ENCODE measurements at places on chromosomes 6 and 20. TPM values are rescaled to one million over a fixed set of nuclear protein-coding genes. Genes with fewer than 3 reads are reported as not detected.

- H3K27me3 ChIP-seq, result peaks cover 63% of the 10 kb centered on the region
- DNase-seq, result no peak
- no peaks in the 10 kb centered on the region for H3K36me3 ChIP-seq
- H3K4me3 ChIP-seq, result no peak within 1 kb of the TSS
- H3K27ac ChIP-seq, result no peak within 1 kb of the TSS
- H3K4me1 ChIP-seq, result no peaks in the 10 kb centered on the region
These were observed at the start of gene SMOC2 for GRCh38 chr6:168440520-168441433. Gene SMOC2 (plus strand): TSS chr6:168441184. CDS start chr6:168441371, 187 bp downstream.

- peak; percentile 65 for DNase-seq
- no peaks in the 10 kb centered on the region for H3K36me3 ChIP-seq
- H3K4me3 ChIP-seq, result peak overlapping the region; percentile 50
- H3K4me1 ChIP-seq, result no peaks in the 10 kb centered on the region
- peaks cover 3% of the 10 kb centered on the region for H3K27me3 ChIP-seq
These were observed 1.2 kb downstream of the GSTA5 start for GRCh38 chr6:52839124-52840055.

DNA sequence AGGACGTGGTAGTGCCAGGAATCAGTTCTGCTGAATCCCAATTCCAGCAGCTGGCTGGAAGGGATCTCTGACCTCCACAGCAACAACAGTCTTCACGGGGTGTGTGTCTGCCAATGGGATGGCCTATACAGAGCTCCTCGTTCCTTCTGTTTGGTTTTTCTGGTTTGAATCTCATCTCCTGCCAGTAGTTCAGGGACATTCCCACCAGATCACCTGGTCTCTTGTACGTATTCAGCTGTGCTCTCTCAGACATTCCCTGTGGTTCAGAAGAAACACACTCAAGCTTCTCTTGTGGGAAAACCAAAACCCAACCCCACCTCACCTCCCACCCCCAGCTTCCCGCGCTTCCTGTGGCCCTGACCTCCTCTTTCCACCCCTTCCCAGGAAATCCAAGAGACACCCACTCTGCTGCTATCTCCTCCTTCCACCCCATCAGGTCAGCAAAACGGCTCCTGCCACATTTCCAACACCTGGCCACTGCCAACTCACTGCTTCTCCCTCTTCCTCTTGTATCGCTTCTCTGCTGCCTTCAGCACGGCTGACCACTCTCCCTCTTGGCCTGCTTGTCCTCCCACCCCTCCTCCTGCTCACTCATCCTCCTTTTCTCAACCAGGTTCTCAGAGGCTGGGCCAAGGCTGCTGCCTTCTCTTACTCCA is 63.3 kb upstream of the PTGIS start:
- no peak for DNase-seq
- no peak overlapping the region for H3K4me3 ChIP-seq
- no peaks in the 10 kb centered on the region for H3K27me3 ChIP-seq
- H3K36me3 ChIP-seq, result 0 out of 2 replicates have a peak, but pooled peaks cover 5% of the 10 kb centered on the region

DNA sequence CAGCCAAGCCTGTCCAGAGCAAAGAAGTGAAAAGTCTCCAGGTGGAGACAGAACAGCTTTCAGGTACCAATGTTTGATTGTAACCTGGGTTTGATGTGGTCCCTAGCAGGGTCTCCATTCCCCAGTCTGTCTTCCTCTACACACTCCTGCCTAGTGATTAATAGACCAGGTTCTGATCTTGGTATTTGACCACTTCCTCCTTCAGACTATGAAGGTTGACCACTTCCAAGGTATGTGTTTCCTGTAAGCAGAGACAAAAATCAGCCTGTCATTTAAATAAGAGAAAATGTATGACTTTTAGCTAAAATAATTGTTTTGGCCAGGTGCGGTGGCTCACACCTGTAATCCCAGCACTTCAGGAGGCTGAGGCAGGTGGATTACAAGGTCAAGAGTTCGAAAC is 41.8 kb upstream of the TOP1 start:
- DNase-seq, result no peak
- H3K27me3 ChIP-seq, result no peaks in the 10 kb centered on the region
- H3K27ac ChIP-seq, result no peak overlapping the region

- no peaks in the 10 kb centered on the region for H3K36me3 ChIP-seq
- no peak overlapping the region for H3K27ac ChIP-seq
- H3K4me1 ChIP-seq, result no peaks in the 10 kb centered on the region
- DNase-seq, result no peak
- H3K27me3 ChIP-seq, result no peaks in the 10 kb centered on the region
- no peak overlapping the region for H3K4me3 ChIP-seq
These were observed 174.5 kb upstream of the SNX9 start for GRCh38 chr6:157648561-157648960.

- H3K36me3 ChIP-seq, result no peaks in the 10 kb centered on the region
- H3K4me1 ChIP-seq, result no peaks in the 10 kb centered on the region
- no peak overlapping the region for H3K27ac ChIP-seq
These were observed 212.3 kb upstream of the PMEPA1 start for GRCh38 chr20:57922083-57922482.

GRCh38 chr6:70843328-70843918 is 113.4 kb downstream of the B3GAT2 start:
- no peak overlapping the region for H3K4me3 ChIP-seq
- no peak overlapping the region for H3K27ac ChIP-seq
- DNase-seq, result no peak
- H3K36me3 ChIP-seq, result no peaks in the 10 kb centered on the region
- H3K27me3 ChIP-seq, result no peaks in the 10 kb centered on the region

- DNase-seq, result no peak
- peak overlapping the region; percentile 96 for H3K4me3 ChIP-seq
- H3K36me3 ChIP-seq, result no peaks in the 10 kb centered on the region
- no peaks in the 10 kb centered on the region for H3K27me3 ChIP-seq
These were observed 1.6 kb downstream of the HMGN3 start for GRCh38 chr6:79232696-79233462.

DNA sequence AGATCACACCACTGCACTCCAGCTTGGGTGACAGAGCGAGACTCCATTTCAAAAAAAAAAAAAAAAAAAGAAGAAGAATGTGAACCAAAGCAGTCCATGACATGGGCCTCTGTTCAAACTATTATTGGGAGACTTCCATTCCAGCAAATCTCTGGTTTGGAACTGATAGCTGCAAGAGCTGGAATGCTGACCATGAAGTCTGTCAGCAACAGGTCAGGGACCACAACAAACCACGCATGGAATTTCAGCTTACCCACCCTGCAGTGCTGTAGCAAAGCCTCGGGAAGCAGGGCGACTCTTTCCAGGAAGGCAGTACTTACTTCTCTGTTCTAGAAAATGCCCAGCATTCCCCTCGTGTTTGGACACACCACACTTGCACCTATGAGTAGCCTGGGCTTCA is 34.1 kb upstream of the TBC1D7 start:
- H3K27ac ChIP-seq, result no peak overlapping the region
- H3K27me3 ChIP-seq, result no peaks in the 10 kb centered on the region
- DNase-seq, result no peak
- H3K4me1 ChIP-seq, result no peaks in the 10 kb centered on the region

DNA sequence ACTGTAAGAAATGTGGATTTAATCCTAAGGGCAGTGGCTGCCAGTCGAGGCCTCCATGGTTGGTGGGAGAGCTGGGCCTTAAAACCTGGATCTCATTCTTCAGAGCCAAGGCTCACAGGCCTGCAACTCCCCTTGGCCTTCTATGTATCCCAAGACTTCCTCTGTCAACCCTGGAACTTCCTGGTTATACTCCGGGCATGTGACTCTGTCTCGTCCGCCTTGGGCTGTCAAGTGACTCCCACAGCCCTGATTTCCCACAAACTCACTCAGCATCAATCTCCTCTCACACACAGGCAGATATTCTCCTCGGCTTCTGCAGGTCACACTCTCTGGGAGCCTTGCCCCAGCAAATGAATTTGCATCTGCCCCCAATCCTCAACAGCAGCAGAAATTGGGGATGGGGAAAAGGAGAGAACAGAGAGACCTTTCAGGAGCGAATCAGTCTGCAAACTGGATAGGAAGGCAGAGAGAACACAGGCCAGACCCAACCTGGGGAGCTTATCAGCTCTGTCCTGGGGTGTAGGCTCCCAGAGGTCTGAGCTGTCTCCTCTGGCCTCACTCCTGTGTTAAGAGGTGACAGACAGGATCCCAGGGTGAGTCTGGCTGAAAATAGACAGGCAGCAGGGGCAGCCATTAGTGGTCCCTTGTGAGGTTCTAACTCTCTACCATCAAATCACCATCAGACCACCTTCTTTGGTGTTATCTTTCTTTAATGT is 30.4 kb upstream of the PREX1 start:
- no peaks in the 10 kb centered on the region for H3K36me3 ChIP-seq
- peak overlapping the region; percentile 23 for H3K27ac ChIP-seq
- no peaks in the 10 kb centered on the region for H3K27me3 ChIP-seq
- no peak overlapping the region for H3K4me3 ChIP-seq

DNA sequence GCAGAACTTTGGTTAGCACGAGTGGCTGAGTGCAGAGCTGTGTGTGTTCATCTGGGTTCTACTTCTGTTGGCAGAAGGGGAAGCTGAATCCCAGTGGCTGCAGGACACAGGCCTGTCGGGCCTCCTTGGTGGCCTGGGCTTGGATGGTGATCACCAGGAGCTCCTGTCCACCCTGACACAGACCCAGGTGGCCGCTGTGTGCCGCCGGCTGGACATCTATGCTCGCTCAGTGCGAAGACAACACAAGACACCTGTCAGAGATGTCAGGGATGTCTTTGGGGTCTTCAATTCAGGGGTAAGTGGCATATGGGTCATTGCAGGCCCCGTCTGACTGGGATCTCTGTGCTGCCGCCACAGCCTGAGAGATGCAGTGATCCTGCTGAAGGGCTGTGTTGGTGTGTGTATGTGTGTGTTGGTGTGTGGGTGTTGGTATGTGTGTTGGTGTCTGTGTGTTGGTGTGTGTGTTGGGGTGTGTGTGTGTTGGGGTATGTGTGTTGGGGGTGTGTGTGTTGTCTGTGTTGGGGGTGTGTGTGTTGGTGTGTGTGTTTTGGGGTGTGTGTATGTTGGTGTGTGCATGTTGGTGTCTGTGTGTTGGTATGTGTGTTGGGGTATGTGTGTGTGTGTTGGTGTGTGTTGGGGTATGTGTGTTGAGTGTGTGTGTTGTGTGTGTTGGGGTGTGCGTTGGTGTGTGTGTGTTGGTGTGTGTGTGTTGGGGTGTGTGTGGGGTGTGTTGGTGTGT is 25.5 kb downstream of the ARHGAP40 start:
- no peak for DNase-seq
- H3K4me3 ChIP-seq, result no peak overlapping the region
- H3K27ac ChIP-seq, result no peak overlapping the region
- H3K36me3 ChIP-seq, result no peaks in the 10 kb centered on the region
- H3K27me3 ChIP-seq, result no peaks in the 10 kb centered on the region

DNA sequence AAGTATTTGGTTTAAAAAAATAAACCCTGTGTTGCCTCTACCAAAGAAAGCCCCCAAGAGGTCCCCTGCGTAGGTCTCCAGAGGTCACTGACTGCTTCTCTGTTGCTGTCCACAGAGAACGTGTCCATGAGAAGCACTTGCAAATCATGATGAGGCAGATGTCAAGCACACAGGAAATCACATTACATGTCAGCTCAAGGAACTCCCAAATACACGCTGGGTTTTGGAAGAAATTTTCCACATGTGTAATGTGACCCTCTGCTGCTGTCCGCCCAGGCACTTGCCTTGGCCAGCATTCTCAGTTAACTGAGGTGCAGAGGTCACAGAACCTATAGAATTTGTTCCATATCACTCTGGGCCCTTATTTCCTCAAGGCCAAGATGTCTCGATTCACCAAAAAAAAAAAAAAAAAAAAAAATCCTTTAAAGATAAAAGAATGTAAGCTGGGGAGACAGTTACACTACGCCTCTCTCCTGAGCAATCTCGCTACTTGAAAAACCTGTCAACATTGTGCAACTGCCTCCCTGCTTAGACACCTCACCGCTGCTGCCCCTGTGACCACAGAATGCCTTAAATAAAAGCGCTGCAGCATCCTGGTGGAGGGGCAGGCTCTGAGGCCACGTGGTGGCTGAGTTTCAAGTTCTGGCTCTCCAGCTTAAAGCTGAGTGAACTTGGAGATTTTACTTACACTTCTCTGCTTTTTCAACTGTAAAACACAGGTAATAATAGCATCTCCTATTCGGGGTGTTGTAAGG is 42.3 kb downstream of the SLC22A23 start:
- no peak for DNase-seq
- no peak overlapping the region for H3K27ac ChIP-seq
- no peak overlapping the region for H3K4me3 ChIP-seq
- H3K36me3 ChIP-seq, result no peaks in the 10 kb centered on the region

DNA sequence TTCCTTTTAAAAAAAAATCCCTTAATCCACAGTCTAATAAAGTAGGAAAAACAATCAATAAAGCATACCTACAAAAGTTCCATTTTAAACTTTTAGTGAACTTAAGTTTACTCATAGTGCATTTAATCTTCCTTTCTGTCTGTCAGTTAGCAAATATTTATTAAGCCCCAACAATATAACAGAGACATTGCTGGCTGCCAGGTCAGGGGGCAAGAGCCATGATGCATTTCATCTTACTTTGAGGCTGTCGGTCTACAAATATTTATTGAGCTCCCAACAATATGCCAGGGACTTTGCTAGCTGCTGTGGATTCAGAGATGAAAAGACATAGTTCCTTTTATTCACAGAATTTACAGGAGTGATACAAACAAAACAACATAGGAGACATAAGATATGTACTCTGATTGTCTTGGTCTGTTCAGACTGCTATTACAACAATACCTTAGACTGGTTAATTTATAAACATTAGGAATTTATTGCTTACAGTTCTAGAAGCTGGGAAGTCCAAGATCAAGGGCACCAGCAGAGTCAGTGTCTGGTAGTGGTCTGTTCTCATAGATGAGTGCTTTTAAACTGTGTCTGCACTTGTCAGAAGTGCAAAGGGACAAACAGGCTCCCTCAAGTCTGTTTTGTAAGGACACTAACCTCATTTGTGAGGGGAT is 118.6 kb downstream of the PLCB1 start:
- DNase-seq, result no peak
- H3K4me1 ChIP-seq, result no peaks in the 10 kb centered on the region
- no peak overlapping the region for H3K27ac ChIP-seq
- H3K4me3 ChIP-seq, result no peak overlapping the region

GRCh38 chr20:41138475-41139226 is 1.3 kb downstream of the PLCG1 start:
- DNase-seq, result no peak
- peak overlapping the region; percentile 64 for H3K4me3 ChIP-seq
- H3K27ac ChIP-seq, result peak overlapping the region; percentile 70
- H3K4me1 ChIP-seq, result peaks cover 10% of the 10 kb centered on the region
- H3K36me3 ChIP-seq, result no peaks in the 10 kb centered on the region

DNA sequence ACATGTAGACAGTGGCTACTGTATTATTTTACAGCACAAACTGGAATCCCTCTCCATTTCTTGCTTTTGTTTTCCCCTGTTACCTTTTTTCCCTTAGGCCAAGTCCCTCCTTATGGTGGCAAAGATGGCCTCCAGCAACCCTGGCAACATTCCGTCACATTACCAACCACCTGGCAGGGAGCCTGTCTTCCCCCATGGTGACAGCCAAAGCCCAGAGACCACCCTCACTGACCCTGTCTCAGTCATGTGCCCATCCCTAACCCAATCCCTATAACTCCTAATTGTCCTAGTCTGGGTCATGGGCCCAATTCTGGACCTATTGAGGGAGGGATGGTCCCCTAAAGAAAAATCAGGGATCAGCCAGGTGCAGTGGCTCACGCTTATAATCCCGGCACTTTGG is 27.6 kb downstream of the PARD6B start:
- DNase-seq, result no peak
- no peaks in the 10 kb centered on the region for H3K36me3 ChIP-seq
- H3K4me3 ChIP-seq, result no peak overlapping the region
- H3K4me1 ChIP-seq, result peaks cover 72% of the 10 kb centered on the region
- peak overlapping the region; percentile 99 for H3K27ac ChIP-seq

Gene TREML1
- not detected for total RNA-seq

Gene RIN2
- total RNA-seq, result 25.0 TPM

Gene TOMM34
- 30.6 TPM for total RNA-seq

Gene CCR6
- not detected for total RNA-seq

Gene NFATC2
- 10.6 TPM for total RNA-seq

Gene POU5F1
- 1.1 TPM for total RNA-seq

Data from Panc1 (cell line).